ENCODE measurements at places on chromosomes 7 and 10.

DNA sequence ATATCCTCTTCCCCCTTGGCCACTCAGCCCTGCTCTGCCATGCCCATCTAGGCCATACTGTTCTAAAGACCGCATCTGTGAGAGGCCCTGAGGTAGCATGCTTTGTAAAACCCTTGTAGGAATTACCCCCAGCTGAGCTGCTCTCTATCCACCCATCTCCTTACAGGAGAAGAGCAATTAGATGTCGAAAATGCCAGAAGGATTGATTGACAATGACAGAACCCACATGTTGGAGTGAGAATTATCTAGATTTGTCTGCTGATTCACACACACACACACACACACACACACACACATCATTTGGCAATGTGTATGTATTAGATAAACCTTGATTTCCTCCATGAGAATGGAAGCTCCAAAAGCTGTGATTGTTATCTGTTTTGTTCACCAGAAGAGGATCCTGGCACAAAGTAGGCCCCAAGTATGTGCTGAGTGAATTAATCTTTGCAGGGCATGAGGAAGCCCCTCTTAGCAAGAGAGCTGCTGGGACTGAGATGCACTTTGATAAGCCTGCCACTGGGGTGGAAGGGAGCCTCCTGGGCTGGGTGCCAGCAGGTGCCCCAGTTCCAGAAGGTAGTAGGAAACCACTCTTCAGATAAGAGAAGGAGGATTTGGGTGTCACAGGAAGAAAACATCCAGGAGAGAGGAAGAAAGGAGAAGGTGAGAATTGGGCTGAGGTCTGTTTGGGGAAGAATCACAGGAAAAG is 187.5 kb upstream of the ADO start:
- no peak for DNase-seq

GRCh38 chr10:35892526-35892925 is 250.4 kb upstream of the FZD8 start:
- DNase-seq: no peak

- peak; percentile 24 for DNase-seq
Observed at GRCh38 chr10:90087197-90088023, 386.0 kb downstream of the KIF20B start.

DNA sequence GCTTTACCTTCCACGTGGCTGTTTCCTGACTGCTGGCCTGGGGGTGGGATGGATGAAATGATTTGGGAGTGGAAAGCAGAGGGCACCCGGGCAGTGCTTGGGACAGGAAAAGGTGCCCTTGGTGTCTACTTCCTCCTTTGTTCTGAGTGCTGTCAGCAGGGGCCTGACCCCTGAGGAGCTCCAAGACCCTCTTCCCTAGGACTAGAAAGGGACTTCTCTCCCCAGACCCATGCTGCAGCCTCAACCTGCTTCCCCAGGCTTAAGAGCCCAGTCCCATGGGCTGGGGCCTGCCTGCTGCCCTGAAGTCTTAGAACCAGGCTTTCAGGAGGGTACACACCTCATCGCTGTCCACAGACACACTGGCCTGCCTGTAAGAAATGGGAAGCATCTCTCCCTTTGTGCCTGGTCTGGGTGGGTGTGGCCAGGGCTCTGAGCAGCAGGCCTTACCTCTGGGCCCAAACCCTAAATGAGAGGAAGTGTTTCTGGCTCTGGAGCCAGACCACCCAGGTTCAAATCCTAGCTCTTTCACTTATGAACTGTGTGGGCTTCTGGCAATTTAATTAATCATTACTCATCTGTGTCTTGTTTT is 12.9 kb downstream of the CDH23 start:
- no peak for DNase-seq

DNA sequence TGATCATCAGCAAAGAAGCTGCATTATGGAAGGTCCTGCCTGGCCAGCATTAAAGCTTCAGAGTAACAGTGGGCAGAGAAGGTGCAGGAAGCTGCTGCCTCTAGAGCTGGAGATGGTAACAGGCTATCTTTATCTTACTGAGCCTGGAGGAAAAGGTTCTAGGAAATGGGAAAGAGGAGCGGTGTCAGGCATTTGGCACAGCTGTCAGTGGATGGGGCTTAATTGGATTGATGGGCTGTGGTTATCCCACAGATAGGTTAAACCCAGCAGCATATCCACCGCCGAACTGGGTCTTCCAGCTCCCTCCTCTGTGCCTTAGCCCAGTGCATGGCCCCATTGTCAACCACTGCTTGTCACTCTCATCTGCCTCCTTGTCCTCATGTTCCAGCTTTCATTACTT is 127.6 kb downstream of the CCNY start:
- DNase-seq: no peak

DNA sequence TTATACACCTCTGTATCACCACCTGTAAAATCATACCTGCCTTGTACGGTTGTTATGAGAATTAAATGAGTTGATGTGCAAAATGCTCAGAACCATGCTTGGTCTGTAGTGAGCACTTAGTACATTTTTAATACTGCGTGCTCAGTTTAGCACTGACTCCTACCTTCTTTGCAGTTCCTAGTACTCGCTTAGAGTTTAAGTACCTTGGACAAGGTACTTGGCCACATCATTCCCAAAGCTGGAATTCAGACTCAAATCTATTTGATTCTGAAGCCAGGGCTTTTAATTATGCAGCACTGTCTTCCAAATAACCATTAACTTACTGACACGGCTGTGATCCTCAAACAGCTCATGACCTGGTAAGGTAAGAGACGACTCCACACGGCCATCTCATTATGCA is 100.0 kb upstream of the AGK start:
- DNase-seq: no peak

DNA sequence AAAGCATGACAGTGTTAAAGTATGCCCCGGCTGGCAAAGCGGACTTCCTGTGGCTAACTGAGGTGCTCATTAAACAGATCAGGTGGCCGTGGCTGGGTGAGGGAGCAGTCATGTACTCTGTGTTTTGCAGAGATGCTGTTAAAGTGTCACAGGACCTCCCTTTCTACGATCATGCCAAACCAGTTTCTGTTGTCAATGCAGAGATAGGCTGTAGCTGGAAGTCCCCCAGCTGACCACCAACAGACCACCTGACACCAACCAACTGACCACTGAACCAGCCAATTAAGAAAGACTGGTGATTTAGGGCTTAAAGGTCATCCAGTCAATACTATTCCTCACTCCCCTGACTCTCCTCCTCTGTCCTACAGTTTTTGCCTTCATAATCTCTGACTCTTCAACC is 431.1 kb upstream of the LRGUK start:
- DNase-seq: no peak

GRCh38 chr7:26369593-26369992 is 77.9 kb downstream of the SNX10 start:
- DNase-seq: peak; percentile 27
